Stimulated activated CD8-positive, alpha-beta memory T cell treated with anti-CD3 and anti-CD28 coated beads, Interleukin-7, amount 100 ng/mL, for 4 hours (primary cell): ENCODE measurements at places on chromosomes 1 and 21.

DNA sequence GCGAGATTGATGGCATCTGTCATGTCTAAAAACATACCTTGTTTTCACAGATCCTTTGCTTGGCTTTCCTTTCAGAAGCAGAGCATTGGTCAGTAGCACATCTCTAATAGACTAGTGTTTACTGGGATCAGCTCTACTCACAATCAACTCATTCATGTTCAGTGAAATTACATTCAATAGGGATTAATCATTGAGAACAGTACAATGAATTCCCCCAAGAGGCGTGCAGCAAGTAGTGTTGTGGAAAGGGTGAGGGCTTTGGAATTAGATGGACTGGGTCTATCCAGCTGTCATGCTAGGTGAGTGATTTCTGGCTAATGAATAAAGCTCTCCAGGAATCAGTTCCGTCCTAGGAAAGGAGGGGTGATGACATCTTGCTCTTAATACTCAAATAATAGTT lies 155.2 kb upstream of the COA6 start:
- no peak for DNase-seq

DNA sequence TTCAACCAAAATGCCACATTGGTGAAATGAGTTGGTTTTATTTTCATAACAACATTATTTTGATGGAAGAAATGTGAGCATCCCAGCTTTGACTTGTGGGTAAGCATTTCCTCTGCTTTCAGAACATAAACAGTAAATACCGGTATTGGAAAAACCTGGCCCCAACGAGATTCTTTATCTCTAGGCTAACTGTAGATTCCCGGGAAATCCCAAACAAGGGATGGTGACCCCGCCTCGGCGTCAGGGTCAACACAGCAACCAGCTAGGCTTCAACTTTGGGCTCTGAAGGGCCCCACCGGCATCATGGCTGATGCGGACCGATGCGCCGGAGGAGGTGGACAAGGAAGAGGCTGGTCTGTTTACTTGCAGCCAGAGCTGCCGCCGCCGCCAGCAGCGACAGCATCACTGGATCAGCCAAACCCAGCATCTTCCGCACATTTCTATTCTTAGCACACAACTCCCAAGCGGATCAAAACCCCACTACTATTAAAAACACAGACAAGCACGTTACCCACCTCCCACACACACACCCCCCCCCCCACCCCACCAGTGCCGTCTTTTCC lies 1.1 kb downstream of the AKT3 start:
- peak; percentile 9 for DNase-seq

GRCh38 chr1:70779571-70779970 lies 268.0 kb downstream of the PTGER3 start:
- DNase-seq: no peak

GRCh38 chr1:177495878-177496277 lies 325.1 kb downstream of the BRINP2 start:
- no peak for DNase-seq

DNA sequence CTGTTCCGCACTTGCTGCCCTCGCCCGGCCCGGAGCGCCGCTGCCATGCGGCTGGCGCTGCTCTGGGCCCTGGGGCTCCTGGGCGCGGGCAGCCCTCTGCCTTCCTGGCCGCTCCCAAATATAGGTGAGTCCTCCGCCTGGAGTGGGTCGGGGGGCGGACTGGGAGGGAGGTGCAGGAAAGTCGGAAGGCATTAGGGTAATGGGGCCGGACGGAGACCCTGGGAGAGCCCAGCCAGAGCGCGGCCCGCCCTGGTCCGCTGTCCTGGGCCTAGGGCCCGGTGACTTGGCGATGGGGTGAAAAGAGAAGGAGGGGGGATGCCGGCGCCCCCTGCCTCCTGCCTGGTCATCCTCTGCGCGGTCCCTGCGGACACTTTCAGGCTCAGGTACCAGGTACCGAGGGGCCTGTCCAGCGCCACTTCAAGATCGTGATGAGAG lies 243 bp downstream of the ADAM15 start:
- DNase-seq: no peak

GRCh38 chr1:218466341-218467010 lies 121.3 kb downstream of the TGFB2 start:
- DNase-seq: no peak
